Activated T-helper 17 cell treated with anti-CD3 and anti-CD28 coated beads, Interleukin-2, amount 50 U/mL, for 72 hours (primary cell): ENCODE measurements at places on chromosomes 7 and 10. TPM values are rescaled to one million over a fixed set of nuclear protein-coding genes. Genes with fewer than 3 reads are reported as not detected.
A peak's percentile ranks its signal among the peaks of the same experiment; 100 is the strongest.

GRCh38 chr7:115015619-115016018 lies 93.7 kb downstream of the MDFIC start:
- no peak for ATAC-seq

- no peak for ATAC-seq
These were observed 39.1 kb downstream of the CCM2 start for GRCh38 chr7:45039106-45039505.

GRCh38 chr10:132957981-132958882 lies 15.9 kb upstream of the CFAP46 start:
- ATAC-seq: no peak

DNA sequence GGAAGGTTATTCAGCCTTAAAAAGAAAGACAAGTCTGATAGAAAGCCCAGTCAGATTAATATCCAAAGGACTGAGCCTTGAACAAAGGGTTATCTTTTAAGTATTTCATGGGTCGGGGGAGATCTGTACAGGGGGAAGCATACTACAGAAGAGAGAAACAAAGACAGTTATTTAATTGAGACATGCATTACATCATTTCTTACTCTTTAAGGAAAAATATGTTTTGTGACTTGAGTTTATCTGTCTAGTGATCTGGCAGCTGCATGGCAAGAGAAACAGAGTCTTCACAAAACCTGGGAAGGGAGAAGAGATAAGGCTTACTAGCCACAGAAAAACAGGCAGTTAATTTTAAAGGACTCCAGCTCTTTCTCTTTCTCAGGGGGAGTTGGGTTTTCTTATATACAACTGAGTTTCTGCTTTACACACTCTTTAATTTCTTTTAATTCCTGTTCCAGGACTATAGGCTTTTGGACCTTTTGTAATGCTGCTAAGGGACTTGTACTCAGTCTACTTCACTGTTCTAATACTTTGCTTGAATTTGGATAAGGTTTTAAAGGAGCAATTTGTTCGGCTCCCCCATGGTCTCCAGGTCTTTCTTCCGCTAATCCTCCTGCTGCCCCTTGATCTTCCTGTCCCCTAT lies 20.9 kb upstream of the CYP3A43 start:
- no peak for ATAC-seq

The AOC1 gene
- total RNA-seq: not detected

DNA sequence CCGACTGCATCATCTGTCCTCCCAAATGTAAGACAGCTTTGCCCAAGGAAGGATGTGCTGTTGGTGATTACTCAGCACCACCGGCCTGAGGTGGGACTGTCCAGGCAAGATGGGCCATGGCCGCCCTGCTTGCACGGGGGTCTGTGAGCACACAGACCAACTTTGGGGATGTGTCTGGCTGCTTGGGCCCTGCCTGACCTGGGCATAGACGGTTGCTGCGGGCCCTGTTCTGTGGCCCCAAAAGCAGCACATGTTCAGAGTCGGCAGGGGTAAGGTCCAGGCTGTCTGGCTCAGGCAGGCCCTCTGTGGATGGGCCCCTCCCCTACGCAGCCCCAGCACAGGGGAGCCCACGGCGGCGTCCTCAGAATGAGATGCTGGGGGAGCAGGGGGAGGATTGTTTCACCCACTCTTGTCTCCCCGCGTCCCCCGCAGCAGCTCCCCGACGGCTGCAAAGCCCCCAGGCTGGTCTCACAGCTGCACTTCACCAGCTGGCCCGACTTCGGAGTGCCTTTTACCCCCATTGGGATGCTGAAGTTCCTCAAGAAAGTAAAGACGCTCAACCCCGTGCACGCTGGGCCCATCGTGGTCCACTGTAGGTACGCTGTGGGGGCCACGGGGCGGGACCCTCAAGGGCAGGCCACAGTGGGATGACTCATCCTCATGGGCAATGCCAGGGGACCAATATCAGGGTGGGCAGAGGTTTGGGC lies 58.4 kb downstream of the MKI67 start:
- ATAC-seq: no peak

GRCh38 chr7:46720761-46721160 lies 799.7 kb upstream of the IGFBP3 start:
- no peak for ATAC-seq

- ATAC-seq: no peak
These were observed at the start of gene GPR22 for GRCh38 chr7:107469929-107470328. TSS of gene GPR22 (plus strand) at chr7:107470057. CDS start at chr7:107474061, 4,004 bp downstream.

- ATAC-seq: no peak
These were observed 8.0 kb downstream of the FLNC start for GRCh38 chr7:128838109-128838779.

The CTAGE6 gene
- 10.0 TPM for total RNA-seq

The TMEM229A gene
- total RNA-seq: not detected

The TACC2 gene
- total RNA-seq: not detected

GRCh38 chr7:142529591-142529990 lies 219.7 kb upstream of the PRSS1 start:
- no peak for ATAC-seq

The HYAL4 gene
- total RNA-seq: not detected

The ERVW-1 gene
- not detected for total RNA-seq

The NPY4R2 gene
- not detected for total RNA-seq

The USP6NL gene
- 0.74 TPM for total RNA-seq

- ATAC-seq: peak; percentile 50
These were observed 67.9 kb upstream of the PDZD8 start for GRCh38 chr10:117442944-117443685.

DNA sequence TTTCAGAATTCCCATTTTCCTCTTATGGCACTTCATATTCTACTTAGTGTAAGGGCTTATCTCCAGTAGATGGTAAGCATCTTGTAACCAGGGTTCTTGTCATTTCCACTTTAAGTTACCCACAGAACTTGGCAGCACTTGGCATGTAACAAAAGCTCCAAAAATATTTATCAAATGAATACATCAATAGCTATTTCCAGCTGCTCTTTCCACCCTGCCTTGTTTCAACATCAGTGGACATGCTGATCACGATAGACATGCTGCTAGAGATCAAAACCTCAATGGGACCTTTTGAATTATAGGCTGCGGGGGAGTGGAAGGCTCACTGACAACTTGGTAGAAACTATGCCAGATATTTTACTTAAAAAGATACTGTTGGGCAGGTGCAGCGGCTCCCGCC lies 32.9 kb downstream of the HOXA1 start:
- ATAC-seq: no peak

DNA sequence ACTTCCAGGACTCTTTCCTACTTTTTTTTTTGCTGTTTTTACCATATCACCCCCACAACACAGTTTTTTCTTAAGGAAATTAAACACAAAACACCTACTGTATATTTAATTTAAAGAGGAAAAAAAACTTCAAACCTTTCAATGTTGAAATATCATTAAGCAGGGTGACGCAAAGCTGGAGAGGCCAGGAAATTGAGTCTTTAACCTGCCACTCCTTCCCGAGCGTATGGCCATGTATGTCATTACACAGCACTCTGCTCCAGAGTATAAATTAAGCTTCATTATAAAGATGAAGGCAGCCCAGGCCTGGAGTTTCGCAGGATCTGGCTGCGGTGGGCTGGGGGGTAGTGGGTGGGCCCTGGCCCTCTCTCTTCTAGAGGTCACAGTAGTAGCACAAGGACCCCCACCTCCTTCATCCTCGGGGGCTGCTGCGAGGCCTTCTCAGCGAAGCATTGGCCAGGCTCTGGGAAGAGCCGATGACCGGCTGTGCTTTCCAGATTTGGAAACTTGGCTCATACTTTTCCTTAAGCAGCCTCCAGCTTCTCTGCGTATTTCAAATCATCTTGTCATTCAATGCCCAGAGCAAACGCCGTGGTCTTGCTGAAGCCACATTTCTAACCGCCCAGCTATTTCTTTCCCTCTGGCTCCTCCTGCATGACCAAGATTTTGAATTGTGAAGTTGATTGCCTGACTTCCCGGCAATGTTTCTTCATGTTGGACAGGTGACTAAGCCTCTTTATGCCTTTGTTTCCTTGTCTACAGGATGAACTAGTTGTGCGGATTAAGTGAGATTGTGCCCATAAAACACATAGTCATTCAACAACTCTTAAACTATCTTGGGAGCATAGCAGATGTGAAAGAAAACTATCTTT lies 765.1 kb downstream of the SUGCT start:
- ATAC-seq: no peak

DNA sequence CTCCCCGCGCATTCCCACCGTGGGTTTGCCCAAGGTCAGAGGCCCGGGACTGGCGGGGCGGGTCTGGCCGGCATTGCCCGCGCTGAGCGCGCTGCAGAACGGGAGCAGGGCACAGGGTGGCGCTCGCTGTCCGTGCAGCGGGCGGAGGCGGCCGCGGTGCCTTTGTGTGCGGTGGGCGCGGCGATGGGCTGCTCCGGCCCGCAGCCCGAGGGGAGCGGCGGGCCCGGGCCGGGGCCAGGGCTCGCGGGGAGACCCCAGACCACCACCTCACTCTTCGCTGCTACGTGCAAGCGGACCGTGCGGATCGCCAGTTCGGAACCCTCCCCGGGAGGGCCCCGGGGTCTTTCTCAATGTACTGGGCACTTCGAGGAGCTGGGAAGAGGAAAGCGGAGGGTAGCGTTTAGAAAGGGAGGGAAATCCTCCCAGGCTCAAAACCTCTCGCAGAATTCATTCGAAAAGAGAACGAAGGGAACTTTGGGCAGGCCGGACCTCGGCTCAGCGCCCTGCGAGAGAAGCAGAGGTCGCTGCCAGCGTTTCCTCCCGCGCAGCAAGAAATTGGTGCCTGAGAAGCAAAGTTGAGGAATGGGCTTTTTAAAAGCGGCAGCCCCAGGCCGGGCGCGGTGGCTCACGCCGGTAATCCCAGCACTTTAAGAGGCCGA lies 8.5 kb downstream of the SP8 start:
- ATAC-seq: peak; percentile 42

- ATAC-seq: peak; percentile 65
These were observed 158.4 kb downstream of the DNAJB6 start for GRCh38 chr7:157495177-157495553.

DNA sequence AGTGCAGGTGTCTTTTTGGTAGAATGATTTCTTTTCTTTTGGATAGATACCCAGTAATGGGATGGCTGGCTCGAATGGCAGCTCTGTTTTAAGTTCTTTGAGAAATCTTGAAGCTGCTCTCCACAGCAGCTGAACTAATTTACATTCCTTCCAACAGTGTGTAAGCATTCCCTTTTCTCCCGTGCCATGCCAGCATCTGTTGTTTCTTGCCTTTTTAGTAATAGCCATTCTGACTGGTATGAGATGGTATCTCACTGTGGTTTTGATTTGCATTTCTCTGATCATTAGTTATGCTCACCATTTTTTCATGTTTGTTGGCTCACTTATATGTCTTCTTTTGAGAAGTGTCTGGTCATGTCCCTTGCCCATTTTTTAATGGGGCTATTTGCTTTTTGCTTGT lies 486.3 kb downstream of the GALNT17 start:
- ATAC-seq: no peak

DNA sequence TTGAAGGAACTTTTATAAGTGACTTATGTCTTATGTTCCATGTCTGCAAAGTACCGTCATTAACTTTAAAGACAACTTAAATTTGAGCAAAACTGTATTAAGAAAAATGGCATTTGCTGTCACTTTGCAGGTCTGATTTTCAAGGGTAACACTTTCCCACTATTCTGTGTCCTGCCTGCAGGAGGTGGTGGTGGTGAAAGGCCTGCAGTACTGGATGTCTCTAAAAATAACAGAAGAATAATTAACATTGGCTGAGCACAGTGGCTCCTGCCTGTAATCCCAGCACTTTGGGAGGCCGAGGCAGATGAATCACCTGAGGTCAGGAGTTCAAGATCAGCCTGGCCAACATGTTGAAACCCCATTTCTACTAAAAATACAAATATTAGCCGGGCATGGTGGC lies 13.2 kb upstream of the PTER start:
- ATAC-seq: no peak

DNA sequence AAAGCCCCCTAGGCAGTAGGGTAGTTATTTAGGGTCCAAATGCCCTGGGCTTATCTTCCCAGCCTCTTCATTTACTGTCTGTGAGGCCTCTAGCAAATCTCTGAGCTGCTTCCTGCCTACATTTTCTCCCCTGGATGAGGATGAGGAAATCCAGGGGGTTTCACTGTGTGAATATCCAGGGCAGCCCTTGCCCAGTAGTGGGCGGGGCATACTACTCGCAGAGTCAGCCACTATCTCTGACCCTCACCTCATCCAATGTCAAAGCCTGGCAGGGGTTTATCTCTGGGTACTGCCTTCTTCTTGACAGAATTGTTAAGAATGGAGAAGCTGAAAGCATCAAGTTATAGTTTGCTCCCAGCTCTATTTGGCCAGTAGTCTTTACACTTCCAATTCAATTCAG lies 48.9 kb downstream of the CUZD1 start:
- ATAC-seq: no peak

DNA sequence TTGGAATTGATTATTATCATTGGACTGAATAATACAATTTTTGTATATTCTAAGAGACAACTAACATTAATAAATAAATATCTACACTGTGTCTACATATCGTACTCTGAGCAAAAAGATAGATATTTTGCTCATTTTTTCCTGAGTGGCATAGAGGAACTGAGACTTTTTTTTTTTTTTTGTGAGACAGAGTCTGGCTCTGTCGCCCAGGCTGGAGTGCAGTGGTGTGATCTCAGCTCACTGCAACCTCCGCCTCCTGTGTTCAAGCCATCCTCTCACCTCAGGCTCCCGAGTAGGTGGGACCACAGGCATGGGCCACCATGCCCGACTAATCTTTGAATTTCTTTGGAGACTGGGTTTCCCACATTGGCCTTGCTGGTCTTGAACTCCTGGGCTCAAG lies 14.0 kb downstream of the KMT2E start:
- ATAC-seq: no peak

The NUTM2B gene
- 0.26 TPM for total RNA-seq

DNA sequence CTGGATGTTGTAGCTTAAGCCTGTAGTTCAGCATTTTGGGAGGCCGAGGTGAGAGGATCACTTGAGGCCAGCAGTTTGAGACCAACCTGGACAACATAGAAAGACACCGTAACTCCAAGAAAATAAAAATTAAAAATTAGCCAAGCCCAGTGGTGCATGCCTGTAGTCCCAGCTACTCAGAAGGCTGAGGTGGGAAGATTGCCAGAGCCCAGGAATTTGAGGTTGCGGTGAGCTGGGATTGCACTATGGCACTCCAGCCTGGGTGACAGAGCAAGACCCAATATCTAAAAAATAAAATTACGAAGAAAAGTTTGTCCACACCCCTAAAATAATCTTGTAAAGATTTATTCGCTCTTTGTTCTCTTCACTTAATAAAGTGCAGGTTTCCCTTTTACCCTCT lies 951.0 kb downstream of the TYW1 start:
- ATAC-seq: no peak

DNA sequence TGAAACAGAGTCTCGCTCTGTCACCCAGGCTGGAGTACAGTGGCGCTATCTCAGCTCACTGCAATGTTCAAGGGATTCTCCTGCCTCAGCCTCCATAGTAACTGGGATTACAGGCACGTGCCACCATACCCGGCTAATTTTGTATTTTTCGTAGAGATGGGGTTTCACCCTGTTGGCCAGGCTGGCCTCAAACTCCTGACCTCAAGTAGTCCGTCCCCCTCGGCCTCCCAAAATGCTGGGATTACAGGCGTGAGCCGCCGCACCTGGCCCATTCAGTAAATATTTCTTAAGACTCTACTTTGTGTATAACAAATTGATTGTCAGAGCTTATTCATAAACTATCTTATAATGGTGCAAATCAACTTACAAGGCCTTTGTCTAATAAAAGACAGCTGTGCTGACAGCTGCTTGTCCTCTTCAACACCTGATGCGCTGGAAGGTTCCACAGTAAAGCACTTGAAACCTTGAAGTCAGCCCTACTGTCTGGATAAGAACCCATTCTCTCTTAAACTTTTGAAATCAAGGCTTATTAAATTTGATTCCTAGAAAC lies 14.7 kb downstream of the ECHDC3 start:
- no peak for ATAC-seq
